ENCODE measurements at places on chromosomes 4 and X.

DNA sequence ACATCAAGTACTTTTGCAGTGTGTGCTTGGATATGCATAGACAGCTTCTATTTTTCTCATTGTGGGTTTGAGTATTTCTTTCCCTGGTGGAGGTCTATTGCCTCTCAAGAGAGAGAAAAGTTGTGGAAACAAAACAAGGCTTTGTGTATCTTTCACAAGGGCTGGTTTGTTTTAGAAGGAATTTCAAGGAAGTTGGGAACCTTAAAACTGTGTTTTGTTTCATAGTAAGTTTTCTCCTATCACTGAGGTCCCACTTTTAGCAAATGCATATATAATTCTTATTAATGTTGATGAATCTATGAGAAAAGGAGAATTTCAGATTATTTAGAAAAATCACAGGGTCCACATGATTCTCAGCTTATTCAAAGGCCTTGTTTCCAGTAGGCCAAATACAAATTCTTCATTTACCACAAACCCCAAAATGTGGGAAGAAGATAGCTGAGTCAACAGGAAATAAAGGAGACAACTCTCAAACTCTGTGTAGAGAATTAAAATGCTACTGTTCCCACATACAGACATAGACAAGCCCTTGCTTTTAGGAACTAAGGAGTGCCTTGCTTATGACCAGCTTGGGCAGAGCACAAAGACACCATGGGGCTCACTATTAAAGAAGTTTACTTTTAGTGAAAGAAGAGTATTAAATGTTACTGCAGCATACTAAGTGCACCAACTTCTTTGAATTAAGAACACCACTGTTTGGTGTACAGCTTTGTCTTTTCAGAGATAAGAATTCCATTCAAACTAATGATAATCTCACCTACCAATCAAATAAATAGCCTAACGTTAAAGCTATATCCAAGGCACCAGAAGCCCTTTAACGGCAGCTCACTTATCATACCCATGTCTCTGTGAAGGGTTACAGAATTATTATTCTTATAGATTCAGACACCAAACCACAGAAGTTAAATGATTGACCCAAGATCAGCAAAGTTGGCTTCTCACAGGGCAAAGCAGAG lies 177.4 kb upstream of the LEF1 start:
- DNase-seq: no peak

DNA sequence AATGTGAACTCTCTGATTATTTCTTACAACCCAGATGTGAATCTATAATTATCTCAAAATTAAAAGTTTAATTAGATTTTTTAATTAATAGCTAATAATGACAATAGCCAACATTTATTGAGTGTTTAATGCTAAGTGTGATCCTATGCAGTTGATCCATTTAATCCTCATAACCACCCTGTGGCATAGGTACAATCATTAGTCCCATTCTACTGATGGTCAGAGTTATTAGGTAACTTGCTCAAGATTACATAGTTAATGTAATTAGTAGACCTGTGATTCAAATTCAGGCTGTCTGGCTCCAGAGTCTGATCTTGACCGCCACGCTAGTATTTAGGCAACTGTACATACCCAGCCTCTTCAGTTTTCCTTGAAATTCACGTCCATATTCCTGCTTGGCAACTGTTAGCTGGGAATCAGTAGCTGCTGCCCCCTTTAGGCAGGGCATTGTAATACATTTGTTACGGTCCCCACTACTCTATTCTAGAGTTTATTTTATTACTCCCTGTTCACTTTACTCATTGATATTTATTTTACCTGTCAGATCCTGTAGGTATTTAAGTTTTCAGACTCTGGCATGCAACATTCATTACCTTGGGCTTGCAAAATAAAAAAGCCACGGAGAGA lies 20.6 kb upstream of the TEC start:
- no peak for DNase-seq

GRCh38 chr4:4421356-4421755 lies 34.5 kb downstream of the NSG1 start:
- DNase-seq: no peak

DNA sequence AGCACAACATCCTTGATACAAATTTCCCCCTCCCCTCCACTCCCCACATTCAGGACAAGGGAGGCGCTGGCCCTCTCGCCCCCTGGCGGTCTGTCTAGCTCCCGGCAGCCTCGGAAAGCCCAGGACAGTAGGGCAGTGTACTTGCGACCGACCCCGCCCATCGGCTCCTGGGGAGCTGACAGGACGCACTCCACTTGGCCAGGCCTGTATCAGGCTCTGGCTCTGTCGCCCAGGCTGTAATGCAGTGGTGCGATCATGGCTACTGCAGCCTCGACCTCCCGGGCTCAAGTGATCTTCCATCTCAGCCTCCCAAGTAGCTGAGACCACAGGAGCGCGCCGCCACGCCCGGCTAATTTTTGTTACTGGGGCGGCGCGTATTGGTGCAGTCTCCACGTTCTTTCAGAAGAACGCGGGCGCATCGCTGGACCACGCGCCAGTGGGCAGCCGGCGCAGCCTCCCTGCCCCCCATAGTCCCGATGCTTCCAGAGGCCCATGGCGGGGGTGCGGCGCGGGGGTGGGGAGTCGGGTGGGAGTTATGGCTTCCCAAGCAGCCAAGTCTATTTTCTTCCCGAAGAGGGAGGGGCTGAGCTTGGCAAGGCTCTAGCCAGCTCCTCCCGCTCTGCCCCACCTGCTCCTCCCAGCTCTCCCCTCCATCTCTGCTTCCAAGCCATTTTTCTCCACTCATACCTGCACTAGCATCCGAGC lies 7.8 kb upstream of the AKAP14 start:
- DNase-seq: peak; percentile 38

DNA sequence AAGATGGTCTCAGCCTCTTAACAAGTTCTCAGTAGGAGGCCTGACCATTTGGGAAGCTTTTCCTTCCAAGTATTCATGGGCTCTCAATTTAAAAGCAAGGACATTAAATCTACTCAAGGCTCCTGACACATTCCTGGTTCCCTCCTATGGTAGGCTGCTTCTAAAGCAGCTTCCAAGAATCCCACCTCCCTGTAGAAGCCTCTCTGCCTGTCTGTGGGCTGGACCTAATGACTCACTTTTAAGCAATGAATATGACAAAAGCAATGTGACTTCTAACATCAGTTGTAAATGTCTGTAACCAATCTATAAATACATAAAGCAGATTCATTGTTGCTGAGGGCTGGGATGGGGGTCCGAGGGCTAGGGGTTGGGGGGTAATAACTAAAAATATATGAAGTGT lies 99.5 kb upstream of the FAM9B start:
- no peak for DNase-seq

- DNase-seq: no peak
These were observed 1984.3 kb upstream of the IGFBP7 start for GRCh38 chr4:59094505-59094904.

- no peak for DNase-seq
These were observed 1133.0 kb downstream of the PDHA2 start for GRCh38 chr4:96972920-96973319.

DNA sequence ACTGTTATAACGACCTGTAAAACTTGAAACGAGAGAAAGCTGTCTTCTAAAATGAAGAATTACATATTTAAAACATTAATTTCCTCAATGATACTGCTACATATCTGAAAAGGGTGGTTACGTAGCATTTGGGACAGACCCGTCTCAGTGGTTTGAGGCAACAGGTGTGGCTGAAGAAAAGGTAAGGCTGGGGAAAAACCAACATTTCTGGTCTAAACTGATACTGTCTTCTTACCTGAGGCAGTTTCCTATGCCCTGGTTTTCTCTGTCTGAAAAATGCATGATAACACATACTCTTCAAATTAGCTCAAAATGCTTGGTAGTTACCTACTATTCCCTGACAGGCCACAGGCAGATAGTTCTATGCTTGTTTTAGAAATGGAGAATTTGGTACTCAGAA lies 30.4 kb downstream of the PLS3 start:
- no peak for DNase-seq

DNA sequence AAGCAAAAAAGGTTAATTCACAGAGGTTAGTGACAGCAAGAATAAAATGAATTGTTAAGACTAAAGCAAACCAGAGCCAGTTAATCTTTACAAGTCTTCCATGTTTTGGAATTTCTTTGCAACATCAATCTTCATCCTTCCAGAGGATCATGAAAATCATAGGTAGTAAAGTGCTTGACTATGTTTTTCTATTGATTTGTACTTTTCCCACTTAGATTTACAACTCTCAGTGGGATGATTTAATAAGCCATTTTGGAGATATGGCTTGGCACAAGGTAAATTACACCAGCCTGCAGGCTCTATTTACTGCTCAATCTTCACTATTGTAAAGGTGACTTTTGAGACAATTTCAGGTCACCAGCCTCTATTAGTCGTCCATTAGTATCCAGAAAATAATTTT lies 26.5 kb downstream of the MSL3 start:
- no peak for DNase-seq

- no peak for DNase-seq
These were observed 103.2 kb upstream of the FAM9B start for GRCh38 chrX:9137152-9137551.

DNA sequence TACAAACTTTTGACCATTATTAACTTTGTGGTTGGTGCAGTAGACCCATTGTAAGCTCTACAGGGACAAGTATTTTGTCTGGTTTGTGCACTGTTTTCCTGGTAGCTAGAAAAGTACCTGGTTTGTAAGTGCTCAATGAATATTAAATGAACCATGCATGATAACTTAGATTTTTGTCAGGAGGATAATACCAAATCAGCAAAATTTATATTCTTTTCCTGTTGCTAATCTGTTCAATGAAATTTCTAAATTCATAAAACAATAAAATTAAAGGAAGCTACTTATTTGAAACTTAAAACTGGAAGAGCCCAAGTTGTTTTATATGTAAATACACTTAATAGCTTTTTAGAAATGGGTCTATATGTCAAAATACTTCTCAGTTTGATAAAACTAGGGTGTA lies 17.6 kb downstream of the HSPA4L start:
- DNase-seq: no peak

DNA sequence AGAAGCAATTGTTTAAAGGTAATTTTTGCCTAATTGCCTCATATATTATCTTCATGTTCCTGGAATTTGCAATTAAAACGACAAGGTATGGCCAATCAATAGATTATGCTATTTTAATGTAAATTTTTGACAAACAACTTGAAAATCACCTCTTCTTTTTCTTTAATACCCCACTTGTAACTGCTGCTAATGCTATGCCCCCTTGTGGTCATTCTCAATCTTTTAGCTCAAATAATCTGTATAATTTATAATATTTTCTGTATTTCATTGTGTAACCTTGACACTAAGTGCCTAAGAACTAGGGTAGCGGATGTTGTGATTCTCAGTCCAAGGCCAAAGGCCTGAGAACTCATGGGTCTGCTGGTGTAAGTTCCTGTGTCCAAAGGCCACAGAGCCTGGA lies 831.7 kb upstream of the POU3F4 start:
- no peak for DNase-seq

- no peak for DNase-seq
These were observed 371.6 kb downstream of the INPP4B start for GRCh38 chr4:142474398-142475087.

DNA sequence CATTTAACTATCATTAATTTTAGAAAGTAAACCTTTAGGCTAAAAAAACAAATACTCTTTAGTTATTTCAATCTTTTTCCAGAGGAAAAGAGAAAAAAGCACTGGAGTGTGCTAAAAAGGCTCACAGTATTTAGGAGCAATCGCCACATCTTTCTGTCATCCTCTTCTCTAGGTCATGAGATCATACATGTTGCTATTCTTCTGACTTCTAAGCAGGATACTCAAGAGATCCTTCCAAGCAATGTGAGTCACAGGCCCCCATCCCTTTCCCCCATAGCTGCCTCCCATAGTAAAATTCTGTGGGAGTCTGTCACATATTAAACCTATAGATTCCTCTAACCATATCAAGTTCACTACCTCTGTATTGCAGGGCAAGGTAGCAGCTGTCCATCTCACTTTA lies 7.7 kb downstream of the EDNRA start:
- no peak for DNase-seq

GRCh38 chr4:80017125-80017854 lies 55.7 kb downstream of the ANTXR2 start:
- DNase-seq: no peak

GRCh38 chr4:38357546-38357945 lies 306.5 kb upstream of the KLF3 start:
- no peak for DNase-seq

GRCh38 chr4:101103381-101104142 lies 243.8 kb downstream of the PPP3CA start:
- no peak for DNase-seq

DNA sequence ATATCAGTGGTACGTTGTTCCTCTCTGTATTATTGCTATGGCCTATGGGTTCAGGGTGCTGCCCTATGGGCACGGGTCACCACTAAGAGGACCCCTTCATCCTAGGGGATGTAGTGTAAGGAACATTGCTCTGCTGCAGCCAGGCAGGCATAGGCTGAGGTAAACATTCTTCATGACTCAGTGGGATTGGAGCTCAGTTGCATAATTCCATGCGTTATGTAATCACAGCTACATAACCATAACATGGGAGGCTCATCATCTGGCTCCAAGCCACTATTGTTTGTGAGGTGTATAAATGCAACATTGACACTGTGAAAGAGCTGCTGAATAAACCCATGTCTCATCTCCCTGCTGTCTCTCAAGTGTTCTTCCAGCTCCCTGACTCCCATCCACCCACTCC lies 375.2 kb downstream of the MAGEE1 start:
- no peak for DNase-seq

DNA sequence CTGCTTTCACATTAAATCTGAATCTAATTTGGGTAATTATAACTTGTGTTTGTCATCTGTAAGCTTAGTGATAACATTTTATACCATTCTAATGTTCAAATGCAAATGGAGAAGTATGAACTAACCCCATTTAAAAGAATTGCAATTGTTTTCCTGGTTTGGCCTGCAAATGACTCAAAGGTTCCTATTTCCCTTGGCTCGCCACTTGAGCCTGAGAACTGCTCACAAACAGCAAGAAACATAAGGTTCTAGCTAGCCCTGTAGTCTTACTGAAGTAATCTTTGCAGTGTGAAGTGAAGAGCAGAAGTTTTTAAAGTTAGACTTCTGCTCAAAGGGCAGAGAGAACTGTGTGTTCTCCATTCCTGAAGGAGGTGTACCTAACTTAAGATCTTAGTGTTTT lies 27.2 kb downstream of the UPRT start:
- no peak for DNase-seq

- DNase-seq: peak; percentile 27
These were observed 578 bp downstream of the CHIC2 start for GRCh38 chr4:54063737-54064316.

DNA sequence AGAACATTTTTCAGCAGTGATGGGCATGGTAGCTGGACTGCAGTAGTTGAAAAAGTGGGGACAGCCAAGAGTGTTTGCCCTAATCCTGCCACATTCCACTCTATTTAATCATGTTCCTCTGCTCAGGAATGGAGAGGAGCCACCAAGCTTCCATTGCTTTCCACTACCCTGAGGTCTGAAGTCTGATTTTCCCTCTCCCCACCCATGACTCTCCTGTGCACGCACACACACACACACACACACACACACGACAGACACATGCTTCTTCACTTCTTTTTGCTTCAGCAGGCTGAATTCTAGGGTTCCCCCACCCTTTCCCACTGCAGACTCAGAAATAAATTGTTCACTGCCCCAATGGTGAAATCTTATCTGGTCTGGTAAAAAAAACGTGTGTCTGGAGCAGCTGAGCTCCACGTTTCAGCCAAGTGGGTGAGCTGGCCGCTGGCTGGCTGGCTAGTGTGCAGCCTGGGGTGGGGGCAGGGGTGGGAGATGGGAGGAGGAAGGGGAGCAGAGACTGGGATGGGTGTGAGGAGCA lies 142.7 kb upstream of the NALF2 start:
- no peak for DNase-seq

Measured in heart right ventricle (tissue), 16 donors.